ENCODE measurements at places on chromosomes 2 and 18.

DNA sequence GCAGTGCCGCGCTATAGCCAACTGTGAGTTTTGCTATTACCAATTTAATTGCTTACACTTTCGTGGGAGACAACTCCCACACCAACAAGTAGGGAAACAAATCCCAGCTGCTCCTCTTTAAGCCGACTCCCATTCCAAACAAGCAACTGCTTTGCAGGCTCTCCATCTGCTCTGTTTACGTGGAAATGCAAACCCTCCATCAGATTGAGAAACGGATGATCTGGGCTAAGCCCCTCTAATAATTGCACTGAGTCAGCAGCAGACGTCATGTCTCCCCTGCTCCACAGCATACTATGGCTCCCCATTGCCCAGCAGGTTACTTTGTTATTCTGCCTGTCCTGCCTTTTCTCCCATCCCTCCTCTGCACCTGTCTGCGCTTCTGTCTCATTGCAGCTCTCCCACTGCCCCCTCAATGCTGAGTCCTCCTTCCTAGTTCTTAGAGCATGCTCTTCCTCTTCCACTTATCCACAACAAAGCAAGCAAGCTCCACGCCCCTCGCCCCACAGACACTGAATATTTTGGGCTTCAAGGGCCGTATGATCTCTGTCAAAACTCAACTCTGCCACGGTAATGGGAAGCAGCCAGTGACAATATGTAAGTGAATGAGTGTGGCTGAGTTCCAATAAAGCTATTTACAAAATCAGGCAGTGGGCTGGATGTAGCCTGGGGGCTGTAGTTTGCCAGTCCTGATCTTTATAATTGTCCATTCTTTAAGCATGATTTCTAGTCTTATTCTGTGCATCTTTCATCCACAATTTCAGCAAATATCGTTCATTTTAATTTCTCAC lies 39.5 kb upstream of the ARL4C start:
- no peak for DNase-seq

DNA sequence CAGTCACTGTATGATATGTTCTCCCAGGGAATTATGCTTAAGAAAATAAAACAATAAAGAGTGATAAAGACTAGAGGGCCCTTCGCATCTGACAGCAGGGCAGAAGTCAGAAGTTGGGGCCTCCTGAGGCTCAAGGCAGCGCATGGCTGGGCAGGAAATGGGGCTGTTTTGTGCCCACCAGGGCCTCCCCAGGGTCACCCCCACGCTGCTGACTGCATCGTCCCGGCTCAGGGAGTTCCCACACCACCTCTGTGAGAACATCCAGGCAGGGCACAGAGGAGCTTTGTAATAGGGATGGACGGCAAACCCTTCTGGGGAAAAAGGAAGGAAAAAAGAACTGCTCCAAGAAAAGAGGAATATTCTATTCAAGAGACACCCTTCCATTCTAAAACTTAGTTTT lies 41.2 kb downstream of the PAX3 start:
- DNase-seq: no peak

- no peak for DNase-seq
Measured at GRCh38 chr18:75268364-75268646, 57.7 kb downstream of the TSHZ1 start.

DNA sequence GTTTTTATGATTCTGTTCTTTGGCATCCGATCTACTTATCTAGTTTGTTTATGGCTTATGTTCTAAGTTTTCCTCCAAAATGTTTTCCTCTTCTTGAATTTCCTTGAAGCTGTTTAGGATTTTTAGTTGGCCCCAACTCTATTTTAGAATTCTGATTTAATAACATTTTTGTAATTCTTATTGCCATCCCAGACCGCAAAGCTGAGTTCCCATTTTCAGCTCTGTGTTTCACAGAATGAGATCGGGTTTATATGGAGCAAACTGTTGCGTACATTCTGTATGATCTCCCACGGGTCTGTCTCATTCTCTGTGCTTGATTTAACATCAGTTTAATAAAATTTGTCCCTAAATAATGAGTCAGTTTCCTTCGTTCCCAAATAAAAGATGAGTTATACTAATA lies 59.3 kb downstream of the DPP4 start:
- no peak for DNase-seq

GRCh38 chr2:42542871-42543270 lies 25.6 kb upstream of the MTA3 start:
- DNase-seq: no peak

DNA sequence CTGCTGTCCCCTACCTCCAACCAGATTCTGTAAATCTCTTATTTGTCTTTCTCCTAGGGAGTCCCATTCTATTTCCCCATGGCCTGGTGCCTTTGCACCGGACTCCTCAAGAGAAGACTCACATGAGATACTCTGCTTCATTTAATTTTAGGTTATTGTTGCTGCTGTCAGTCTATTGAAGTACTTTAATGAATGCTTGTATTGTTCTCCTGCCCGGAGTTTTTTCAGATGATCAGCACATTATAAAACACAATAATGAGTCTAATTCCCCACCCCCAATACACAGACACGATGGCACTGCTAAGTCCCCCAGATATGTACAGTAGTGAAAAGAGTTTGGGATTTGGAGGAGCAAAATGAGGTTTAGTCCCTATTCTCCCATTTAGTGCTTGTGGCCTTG lies 58.9 kb downstream of the HAUS1 start:
- DNase-seq: no peak

DNA sequence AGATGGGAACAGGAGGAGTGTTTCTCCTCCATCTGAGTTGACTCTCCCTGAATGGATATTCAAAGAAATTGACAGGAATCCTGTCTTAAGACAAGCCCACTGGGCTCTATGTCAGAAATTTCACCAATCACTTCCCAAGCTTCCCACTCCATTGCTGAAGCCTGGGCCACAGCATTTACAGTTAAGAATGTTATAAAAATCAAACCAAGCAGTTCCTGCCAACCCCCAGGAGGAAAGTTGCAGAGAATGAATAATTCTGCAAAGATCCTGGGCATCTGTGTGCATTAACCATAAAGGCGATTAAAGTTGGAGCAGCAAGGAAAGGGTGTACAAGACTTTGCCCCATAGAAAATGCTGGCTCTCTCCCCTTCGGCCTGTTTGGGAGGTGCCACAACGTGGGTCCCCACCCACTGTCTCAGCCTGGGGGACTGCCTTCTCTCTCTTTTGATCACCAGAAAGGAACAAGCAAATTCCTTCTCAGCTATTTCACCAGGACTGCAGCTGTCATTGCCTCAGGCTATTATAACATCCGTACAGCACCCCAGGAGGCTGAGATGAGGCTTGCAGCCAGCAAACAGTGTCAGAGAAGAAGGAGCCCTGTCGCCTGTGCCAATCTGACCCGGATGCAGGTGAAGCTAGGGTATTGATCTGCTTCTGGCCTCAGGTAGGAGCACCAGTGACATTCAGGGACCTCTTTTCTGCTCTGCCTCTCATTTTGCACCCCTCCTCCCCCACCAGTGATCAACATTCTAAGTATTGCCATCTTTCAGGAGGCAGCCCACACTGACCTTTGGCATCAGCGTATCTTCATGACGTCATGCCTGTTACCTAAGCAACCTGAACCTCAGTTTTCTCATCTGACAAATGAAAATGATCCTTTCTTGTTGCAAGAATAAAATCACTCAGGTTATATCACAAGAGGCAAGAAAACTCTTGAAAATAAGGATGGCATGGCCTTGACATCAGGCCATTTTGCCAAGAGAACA lies 219.0 kb downstream of the SH3BP4 start:
- peak; percentile 69 for DNase-seq

GRCh38 chr2:241505781-241506201 lies 2.6 kb downstream of the STK25 start:
- DNase-seq: no peak

DNA sequence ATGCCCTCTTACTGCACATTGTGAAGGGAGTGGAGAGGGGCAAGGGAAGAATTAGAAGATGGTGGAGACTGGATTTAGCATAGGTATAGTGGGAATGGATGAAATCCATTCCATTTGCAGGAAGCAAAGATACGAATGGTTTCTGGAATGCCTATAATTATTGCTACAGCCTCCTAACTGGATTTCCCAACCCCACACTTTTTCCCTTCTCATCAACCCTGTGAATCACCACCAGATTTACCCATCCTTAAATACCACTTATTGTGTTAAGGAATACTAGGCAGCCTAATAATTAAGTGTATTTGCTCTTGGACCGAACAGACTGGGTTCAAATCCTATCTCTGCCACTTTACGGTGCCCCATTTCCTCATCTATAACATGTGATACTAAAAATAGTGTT lies 39.3 kb upstream of the CREB1 start:
- DNase-seq: no peak

DNA sequence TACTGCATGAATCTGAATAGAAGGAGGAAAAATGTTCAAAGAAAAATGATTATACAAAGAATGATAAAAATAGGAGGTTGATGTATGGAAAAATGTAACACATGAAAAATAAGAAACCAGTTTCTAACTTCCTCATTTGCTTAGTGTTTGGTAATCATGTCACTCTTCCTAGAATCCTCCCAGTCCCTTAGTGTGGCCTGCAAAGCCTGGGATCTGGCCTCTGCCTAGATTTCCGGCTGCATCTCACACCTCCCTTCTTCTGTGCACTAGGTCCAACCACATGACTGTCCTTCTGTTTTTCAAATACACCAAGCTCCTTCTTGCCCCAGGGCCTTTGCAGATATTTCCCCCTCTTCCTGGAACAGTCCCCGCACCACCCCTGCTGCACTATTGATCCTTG lies 76.8 kb upstream of the RBMS1 start:
- DNase-seq: no peak

DNA sequence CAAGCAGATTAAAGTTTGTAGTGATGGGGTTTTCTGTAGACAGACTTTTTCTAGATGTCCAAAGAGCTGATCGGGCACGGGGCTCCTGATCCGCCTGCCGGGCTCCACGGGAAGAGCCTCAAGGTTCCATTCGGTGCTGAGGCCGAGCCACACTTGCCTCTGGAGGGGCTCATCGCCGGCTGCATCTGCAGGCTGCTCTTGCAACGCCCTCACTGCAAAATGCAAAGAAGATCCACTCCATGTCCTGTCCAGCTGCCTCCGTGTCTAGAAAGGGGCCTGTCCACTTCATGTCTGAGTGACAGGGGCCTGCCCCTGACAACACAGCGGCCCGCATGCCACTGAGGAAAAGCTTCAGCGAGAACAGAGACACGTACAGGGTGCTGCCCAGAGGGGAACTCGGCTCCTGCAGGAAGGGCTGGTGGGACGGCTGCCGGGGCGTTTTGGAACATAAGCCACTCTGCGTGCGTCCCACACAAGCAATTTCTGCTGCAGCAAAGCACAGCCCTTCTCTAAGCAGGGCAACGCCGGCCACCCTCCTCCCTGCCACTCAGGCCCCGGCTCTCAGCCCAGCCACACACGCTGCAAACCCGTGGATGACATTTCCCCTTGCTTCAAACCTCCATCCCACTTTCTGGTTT lies 53.6 kb upstream of the CTDP1 start:
- no peak for DNase-seq

DNA sequence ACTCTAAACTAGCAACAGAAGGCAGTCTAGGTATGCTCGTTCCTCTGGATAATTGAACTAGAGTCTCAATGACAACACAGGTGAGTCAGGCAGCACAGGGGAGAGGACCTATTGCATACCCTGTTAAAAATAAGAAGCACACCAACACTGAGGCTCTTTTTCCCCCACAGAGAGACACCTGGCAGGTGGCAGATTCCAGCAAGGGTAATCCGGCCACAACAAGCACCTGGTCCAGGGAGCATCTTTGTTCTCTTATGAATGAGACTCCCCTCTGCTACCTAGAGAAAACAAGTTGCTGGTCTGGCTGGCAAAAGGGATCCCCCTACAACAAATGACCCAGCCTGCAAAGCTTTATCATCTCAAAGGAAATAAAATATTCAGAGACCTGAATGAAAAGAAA lies 508.9 kb upstream of the POU3F3 start:
- no peak for DNase-seq

DNA sequence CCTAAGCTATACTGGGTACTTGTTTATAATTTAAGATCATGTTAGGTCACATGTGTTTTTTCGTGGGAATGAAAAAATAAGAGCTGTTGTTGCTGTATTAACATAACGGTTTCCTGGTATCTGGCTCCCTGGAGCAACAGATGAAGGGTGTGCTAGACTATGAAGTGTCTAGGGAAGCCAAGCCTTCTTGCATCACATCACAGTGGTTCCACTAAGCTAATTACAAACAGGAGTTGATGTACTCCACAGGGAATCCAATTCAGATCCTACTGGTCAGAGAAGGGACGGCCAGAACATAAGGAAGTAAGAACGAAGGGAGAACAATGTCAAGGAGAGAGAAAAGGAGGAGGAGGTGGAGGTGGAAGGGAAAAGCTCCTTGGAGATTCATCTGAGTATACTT lies 193.0 kb upstream of the CYP26B1 start:
- no peak for DNase-seq

GRCh38 chr2:43000242-43001054 lies 208.1 kb upstream of the HAAO start:
- no peak for DNase-seq

DNA sequence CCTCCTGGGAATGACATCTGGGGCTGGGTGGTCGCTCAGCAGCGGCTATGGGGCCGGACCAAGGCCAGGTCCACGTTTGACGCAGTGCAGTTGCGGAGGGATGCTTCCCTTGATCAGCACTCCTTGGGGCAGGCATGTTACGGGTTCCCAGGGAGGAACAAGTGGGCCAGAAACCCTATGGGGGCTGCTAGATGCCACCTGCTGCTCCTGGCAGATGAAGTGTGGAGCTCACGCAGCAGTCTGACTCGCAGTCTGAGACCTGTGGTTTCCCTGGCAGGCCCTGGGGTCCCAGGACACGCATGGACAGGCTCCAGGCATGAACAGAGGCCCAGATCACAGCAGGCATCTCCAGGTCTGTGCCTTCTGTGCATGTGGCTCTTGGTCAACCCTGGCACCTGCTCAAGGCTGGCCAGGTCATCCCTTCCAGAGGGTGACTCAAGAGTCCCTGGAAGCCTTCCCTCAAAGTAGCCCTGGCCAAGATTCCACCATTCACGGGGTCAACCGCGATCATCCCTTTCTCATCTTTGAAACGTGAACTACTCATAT lies 20.0 kb downstream of the KCNF1 start:
- no peak for DNase-seq

DNA sequence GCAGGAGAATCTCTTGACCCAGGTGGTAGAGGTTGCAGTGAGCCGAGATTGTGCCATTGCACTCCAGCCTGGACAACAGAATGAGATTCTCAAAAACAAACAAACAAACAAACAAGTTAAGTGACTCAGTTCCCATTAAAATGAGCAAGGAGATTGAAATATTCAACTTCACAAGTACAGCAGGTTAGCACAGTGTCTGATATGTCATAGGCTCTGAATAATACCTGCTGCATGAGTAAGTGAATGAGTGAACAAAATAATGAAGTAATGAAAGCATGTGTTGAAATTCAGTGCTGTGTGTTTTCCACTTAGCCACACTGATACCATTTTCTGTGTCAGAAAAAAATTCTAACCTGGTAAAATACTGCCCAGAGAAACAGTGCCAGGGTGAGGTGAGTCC lies 41.9 kb upstream of the SETBP1 start:
- DNase-seq: no peak

- DNase-seq: no peak
Measured at GRCh38 chr2:242054406-242054805, 184.9 kb downstream of the RTP5 start.

DNA sequence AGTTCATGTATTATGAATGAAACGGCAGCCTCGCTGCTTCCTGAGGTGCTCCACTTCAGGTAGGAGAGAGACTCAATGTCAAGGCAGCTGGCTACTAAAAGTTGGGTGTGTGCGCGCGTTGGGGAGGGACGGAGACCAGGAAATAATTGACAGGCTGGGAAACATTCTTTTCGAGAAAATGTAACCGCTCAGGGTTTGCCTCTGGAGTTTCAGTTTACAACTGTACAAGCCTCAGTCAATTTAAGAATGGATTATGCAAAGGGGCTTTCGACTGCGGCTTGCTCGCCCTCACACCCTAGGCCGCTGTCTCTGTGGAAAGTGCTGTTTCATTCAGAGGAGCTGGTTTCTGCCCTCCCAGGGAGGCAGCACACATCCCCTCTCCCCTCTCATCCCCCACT lies 4.4 kb upstream of the SPRED2 start:
- no peak for DNase-seq

All from amniotic stem cell (primary cell).